ENCODE measurements at places on chromosomes 7 and 10.
A peak's percentile ranks its signal among the peaks of the same experiment; 100 is the strongest.

DNA sequence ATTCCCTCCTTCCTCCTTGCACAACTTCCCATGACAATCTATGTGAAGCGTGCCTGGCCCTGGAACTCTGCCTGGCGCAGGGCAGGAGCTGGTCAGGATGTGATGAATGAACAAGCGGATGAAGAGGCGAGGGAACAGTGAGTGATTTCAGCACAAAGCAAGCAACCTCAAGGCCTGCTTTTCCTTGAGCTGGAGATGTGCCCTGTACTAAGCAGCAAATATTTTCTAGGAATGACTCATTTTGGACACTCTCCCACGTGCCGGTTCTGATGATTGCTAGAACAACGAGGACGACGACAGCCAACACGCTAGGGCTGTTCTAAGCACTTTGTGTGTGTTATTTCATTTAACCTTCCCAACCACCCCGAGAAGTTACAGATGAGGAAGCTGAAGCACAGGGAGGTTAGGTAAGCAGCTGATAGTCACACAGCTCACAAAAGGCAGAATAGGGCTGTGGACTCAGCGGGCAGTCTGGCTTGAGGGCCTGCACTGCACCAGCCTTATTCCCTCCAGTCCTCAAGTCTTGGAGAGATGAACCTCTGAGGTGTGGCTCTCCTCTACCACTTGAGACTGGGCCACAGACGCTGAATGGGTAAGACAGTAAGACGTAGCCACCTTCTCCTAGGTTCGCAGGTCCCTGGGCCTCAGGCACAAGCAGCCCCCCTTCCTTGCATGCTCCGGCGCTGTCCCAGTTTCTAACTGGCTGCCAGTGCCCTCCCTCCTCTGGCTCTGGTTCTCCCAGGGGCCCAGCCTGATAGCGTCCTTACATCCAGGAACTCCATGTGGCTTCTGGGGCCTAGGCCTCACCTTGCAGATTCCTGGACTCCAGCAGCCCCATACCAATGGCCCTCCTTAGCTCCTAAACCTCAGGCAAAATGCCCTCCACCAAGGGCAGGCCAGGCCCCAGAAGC, 59.0 kb downstream of the YKT6 start:
- DNase-seq, result no peak

- peak; percentile 49 for DNase-seq
These were observed 582.4 kb downstream of the SUGCT start for GRCh38 chr7:40717242-40717641.

DNA sequence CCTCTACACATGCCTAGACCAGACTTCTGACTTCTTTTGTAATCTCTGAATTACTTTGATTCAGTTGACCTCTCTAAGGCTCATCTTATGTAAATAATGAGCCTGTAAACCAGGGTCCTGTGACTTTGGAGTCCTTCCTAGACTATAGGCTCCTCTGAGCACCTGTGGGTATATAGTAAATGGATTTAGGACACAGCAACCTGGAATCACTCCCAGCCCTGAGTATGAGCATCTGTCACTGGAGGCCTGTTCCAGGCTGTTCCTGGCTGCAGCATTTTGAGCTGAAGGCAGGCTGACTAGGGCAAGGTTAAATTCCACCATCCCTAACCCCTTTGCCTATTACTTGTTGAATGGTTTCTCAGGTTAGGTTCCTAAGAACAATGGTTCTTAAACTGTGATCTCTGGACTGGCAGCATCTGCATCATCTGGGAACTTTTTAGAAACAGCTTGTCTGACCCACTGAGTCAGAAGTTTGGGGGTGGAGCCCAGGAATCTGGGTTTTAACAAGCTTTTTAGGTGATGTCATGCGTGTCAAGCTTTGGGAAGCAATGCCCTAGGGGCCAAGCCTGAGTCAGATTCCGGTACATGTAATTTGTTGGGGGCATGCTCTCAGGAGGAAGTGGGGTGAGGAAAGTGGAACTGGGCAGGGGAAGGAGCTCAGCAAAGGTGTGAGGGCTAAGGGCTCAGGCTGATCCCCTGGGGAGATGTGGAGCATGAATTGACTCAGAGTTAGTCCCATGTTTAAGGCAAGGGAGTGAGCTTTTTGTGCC, 28.2 kb downstream of the MINDY4 start:
- no peak for DNase-seq

- no peak for DNase-seq
These were observed 384.9 kb upstream of the ETV1 start for GRCh38 chr7:14374336-14374735.

DNA sequence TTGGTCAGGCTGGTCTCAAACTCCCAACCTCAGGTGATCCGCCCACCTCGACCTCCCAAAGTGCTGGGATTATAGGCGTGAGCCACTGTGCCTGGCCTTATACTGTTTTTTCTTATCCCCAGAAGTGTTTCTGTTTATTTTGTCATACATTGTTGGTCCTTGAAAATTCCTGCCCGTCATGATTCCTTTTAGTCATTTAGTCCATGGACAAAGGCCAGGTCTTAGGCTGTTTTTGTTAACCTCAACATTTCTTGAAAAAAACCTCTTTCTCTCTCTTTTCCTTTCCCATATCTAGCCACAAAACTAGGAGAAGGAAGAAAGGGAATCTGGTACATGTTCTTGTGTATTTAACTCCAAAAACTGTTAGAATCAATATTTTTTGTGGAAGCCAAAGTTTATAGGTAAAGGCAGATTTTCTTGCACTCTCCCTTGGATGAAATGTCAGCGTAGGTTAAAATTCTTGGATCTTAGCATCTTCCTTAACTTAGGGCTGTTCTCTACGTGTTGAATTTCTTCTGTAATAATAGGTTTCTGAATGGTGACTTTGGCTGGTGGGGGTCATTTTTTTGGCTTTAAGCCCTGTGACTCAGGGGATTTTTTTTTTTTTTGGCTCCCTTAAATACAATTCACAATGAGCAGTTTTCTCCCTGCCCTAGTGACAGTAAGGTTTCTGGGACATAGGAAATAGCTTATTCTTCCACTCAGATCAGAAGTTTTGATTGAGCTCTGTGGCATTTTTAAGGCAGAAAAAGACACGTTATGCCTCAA, 500.8 kb downstream of the AUTS2 start:
- no peak for DNase-seq

- no peak for DNase-seq
These were observed 153.4 kb upstream of the LANCL2 start for GRCh38 chr7:55211726-55212125.
